Umbilical cord (tissue), 2 donors: ENCODE measurements at places on chromosomes 12 and 14.

- no peak for DNase-seq
Observed at GRCh38 chr12:118575730-118576129, 199.4 kb downstream of the SUDS3 start.

DNA sequence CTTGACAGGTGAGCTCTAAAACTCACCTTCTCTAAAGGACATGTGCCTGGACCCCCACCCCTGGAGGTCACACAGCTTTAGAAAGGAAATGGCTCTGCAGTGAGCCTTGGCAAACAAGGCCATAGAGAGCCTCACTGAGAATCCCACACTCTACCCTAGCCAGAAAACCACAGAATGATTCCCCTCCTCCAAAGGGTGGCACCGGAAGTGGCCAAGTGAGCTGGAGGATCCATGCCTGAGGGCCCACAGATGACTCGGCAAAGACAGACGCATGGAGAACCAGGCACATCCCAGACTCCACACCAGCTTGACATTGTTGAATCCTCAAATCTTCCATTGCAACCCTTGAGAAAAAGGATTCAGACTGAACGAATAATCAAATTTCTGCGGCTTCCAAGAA is 54.2 kb upstream of the PTHLH start:
- no peak for DNase-seq

- no peak for DNase-seq
Observed at GRCh38 chr12:92605621-92606170, 97.1 kb upstream of the PLEKHG7 start.

DNA sequence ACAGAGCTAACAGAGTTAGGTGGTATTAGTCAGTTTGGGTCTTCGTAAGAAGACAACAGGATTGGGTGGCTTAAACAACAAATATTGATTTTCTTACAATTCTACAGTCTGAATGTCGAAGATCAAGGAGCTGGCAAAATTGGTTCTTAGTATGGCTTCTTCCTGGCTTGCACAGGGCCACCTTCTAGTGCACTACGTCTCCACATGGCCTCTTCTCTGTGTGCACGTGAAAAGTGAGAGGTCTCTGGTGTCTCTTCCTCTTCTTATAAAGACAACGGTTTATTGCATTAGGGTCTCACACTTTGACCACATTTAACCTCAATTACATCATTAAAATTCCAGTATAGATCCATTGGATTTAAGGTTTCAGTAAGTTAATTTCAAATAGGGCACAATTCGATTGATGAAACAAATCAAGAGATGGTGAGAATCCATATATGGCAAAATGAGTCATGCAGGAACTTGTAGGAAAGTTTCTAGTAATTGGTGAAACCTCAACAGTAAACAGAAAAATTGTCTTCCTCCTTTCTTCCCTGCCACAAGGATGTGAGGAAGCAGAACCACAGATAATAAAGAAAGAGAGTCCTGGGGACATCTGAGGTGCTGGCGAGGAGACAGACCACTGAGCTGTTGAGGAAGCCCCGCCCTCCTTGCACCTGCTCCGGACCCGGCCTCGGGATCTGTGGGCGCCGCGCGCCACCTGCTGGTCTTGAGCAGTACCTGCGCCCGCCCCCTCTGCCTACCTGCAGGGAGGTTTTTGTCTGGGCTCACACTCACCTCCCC is 846.7 kb downstream of the TMEM121 start:
- DNase-seq, result no peak

- DNase-seq, result no peak
Observed at GRCh38 chr12:94952325-94952724, 51.2 kb downstream of the NDUFA12 start.

- DNase-seq, result no peak
Observed at GRCh38 chr12:60014436-60014835, 418.6 kb downstream of the SLC16A7 start.

GRCh38 chr12:104687823-104688573 is 231.2 kb downstream of the CHST11 start:
- DNase-seq, result no peak

DNA sequence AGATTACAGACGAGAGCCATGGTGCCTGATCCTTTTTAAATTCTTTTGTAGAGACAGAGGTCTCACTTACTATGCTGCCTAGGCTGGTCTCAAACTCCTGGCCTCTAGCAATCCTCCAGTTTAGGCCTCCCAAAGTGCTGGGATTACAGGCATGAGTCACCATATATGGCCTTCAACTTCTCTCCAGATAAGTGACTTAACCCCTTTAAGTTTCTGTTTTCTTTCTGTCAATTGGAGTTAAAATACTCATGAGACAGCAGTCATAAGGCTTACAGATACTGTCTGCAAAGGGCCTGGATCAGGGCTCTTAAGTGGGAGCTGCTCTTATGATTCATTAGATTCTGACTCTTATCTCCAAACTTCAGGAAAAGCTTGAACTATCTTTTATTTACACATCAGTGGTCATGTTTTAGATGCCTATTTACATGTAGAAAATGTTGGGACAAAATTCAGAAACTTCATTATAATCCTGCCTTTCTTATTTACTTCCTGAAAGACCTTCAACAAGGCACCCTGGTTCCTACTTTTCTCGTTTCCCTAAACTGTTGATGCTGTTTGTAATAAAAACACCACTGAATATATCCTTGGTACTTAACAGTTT is 271.5 kb upstream of the TBX3 start:
- peak; percentile 89 for DNase-seq

DNA sequence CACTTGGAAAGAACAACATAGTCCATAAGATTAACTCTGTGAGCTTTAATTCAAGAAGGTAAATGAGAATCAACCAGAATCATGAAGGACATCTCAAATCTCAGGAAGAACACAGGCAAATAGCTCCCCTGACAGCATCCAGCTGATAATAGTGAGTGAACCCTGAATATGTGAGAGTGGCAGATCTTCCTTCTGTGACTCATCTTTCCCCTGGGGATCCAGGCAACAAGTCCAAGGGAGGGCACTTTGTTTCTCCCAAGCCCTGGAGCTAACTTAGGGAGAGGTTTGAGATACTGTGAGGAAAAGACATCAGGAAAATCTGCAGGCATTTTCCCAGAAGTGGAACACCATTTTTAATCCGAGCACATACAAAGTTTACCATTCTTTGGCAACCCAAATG is 763.9 kb upstream of the MGAT4C start:
- no peak for DNase-seq

- no peak for DNase-seq
Observed at GRCh38 chr14:104290058-104290667, 151.8 kb downstream of the KIF26A start.

GRCh38 chr12:19148860-19149259 is 19.3 kb downstream of the PLEKHA5 start:
- DNase-seq, result no peak

- peak; percentile 69 for DNase-seq
Observed at GRCh38 chr14:61598980-61599379, 96.3 kb upstream of the HIF1A start.

GRCh38 chr12:6824085-6824775 is 2.6 kb downstream of the GPR162 start:
- DNase-seq, result no peak

DNA sequence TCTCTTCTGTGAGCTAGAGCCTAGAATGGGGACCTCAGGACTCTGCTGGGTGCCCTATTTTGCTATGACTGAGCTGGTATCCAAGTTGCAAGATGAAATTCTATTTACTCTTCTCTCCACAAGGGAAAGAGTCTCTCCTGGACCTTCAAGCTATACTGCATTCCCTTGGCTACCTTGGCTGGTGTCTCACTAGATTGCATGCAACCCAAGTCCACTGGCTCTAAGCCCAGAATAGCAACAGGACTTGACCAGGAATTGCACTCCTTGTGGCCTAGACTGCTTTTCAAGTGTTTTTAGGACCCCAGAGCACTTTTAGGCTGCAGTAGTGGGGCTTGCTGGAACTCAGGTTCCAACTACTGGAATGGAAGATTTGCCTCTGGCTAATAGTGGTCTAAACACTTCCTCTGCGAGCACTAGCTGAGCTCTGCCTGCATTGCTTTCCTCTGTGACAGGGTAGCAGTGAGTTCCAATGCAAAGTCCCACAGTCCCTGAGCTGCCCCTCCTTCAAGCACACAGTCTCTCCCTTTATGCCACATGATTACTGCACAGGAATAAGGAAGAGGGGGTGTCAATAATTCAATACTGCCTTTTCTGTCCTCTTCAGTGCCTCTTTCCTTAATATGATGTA is 1009.1 kb upstream of the FLRT2 start:
- no peak for DNase-seq

DNA sequence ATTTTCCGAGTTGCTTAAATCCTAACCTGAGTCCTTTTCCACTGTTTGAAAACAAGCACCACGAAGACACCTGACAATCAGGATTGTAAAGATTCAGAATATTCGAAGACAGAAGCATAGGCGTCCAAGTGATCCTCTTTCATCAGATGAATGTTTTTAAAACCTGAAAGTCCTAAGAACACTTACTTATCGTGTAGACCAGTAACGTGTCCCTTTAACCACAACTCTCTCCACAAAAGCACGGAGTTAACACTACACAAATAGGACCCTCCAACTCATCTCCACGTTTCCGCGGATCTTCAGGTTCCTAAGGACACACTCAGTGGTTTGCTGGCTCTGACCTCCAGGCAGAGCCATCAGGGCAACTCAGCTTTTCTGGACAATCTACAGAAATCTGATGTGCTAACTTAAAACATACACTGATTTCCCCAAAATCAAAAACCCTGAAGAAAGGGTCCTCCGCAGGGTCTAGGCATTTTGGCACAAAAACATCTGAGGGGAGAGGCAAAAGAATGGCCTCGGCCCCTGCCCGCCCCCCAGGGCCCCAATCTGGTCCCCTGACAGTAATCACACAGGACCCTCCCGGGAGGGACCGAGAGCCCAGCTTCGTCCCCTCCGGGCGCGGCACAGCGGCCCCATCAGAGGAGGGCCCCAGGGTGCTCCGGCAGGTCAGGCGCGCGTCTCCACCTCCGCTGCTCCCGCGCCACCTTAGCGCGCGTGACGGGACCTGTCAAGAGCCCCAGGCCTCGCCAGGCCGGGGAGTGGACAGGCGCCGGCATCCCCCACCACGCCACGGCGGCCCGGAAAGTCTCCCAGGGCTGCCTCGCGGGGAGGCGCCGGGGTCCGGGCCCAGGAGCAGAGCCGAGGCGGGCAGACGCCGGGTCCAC is 925 bp downstream of the DICER1 start:
- DNase-seq, result peak; percentile 21

DNA sequence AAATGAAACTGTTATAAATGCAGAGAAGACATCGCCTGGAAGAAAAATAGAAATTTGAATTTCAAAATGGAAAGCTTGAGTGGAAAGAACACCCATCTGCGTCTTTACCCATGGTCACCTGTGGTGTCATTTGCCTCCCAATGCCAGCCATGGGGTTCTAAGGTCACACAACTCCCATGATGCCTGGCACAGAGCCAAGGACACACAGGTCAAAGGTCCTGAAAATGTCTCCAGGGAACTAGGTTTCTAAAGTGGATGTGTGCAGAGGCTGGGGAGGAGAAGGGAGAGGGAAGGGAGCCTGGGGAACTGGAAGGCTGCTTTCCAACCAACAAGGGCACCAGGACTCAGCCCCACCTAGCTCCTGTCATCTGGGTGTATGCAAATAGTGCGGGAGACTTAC is 724.0 kb upstream of the TMEM132C start:
- DNase-seq, result no peak
